ENCODE measurements at places on chromosomes 2 and 18. TPM values are rescaled to one million over a fixed set of nuclear protein-coding genes. Genes with fewer than 3 reads are reported as not detected.

DNA sequence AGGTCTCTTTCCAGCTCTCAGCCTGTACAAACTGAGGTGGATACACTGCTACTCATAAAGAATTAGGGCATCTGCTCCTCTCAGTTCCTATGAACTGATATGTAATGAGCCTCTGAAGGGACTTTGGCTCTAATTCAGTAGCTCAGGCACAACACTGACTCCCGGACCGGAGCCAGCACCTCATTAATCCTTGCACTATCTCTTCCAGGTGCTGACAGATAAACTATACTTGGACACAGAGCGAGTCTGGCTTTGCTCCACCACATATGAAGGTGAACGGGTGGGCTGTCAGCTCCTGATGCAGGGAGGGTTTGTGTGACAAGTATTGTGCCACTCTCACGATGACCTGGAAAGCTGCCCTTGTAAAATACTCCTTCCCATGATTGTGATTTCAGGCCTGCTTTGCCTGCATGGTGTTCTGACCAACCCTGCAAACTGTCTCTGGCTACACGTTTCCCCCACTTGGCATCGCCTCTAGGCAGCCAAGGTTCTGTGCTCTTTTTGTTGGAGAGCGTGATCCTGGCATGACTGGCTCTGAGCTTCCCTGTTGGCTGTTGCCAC lies 111.6 kb upstream of the LMAN1 start:
- DNase-seq, result peak; percentile 12
- no peaks in the 10 kb centered on the region for H3K27me3 ChIP-seq
- H3K4me3 ChIP-seq, result no peak overlapping the region
- no peaks in the 10 kb centered on the region for H3K36me3 ChIP-seq
- H3K27ac ChIP-seq, result no peak overlapping the region
- H3K4me1 ChIP-seq, result no peaks in the 10 kb centered on the region

DNA sequence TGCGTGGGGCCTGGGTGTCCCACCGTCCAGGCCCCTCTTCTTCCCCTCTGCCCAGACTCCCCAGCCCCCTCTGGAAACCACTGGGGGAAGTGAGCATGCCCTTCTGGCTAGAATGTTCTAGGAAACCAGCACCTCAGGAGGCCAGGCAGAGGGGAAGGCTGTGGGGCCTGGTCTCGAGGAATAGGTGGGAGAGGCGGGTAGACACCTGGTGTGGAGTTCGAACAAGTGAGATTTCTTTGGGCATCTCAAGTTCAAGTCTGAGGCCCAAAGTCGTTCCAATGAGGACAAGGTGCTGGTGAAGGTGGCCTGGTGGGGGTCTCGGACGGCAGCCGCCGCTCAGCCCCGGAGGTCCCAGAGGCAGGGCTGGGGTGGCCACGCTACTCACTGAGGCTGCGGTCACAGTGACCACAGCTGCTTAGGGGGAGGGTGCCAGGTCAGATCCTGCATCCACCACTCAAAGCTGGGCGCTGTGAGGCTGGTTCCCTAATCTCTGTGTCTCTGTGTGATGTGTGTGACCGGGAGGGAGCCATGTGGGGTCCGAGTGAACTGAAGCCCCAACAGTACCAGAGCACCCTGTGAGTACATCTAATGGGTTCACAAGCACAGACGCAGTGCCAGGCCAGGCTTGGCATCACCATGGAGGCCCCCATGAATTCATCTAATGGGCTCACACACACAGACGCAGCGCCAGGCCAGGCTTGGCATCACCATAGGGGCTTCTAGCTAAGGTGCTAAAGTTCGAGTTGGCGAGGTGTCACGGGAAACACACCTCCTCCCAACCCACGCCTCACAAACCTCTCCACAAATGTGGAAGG lies 26.5 kb upstream of the PXDN start:
- no peak for DNase-seq
- H3K4me1 ChIP-seq, result no peaks in the 10 kb centered on the region
- no peak overlapping the region for H3K4me3 ChIP-seq
- no peaks in the 10 kb centered on the region for H3K27me3 ChIP-seq

DNA sequence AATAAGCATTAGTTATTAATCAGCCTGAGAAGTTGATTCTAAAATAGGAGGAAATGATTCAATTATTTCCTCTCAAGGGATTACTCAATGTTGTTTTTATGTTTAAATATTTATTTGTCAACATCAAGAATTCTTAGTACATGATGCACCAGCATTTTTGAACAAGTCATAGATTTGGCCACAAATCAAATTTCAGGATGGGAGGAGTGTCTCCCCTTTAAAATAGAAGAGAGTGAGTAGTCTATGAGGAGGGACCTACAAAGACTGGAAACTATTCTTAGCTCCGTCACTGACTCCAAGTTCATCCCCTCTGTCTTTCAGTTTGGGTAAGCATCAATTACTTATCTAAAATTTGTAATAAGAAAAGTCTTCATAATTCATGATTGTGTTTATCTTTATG lies 18.6 kb upstream of the IL18R1 start:
- no peaks in the 10 kb centered on the region for H3K4me1 ChIP-seq
- H3K27me3 ChIP-seq, result no peaks in the 10 kb centered on the region
- H3K36me3 ChIP-seq, result no peaks in the 10 kb centered on the region
- no peak for DNase-seq
- H3K27ac ChIP-seq, result no peak overlapping the region
- H3K4me3 ChIP-seq, result no peak overlapping the region

DNA sequence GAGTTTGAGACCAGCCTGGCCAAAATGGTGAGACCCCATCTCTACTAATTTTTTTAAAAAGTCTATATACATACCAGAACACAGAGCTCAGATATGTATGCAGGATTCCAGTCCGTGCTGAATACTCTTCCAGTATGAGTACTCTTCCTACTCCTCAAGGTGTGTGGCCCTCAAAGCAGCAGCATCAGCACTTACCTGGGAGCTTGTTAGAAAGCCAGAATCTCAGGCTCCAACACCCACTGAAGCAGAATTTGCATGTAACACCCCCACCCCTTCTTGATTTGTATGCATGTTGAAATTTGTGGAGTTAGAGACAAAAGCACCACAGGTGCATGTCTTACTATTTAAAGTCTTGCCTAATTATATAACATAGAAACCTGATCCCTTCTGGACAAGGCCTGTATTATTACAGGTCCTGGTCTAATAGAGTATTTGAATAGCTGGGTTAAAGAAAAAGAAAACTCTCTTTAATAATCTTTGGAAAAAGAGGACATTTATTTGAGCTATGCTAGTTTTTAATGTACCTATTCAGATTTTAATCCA lies 50.3 kb upstream of the NFE2L2 start:
- H3K36me3 ChIP-seq, result no peaks in the 10 kb centered on the region
- H3K27ac ChIP-seq, result no peak overlapping the region
- H3K27me3 ChIP-seq, result no peaks in the 10 kb centered on the region
- no peaks in the 10 kb centered on the region for H3K4me1 ChIP-seq
- H3K4me3 ChIP-seq, result no peak overlapping the region
- DNase-seq, result no peak

- no peaks in the 10 kb centered on the region for H3K4me1 ChIP-seq
- no peak overlapping the region for H3K4me3 ChIP-seq
- H3K36me3 ChIP-seq, result no peaks in the 10 kb centered on the region
These were observed 69.1 kb downstream of the INHBB start for GRCh38 chr2:120415060-120415459.

GRCh38 chr2:169001116-169001815 lies 29.9 kb downstream of the ABCB11 start:
- H3K4me3 ChIP-seq, result no peak overlapping the region
- no peaks in the 10 kb centered on the region for H3K36me3 ChIP-seq
- no peak for DNase-seq
- H3K27me3 ChIP-seq, result no peaks in the 10 kb centered on the region
- H3K27ac ChIP-seq, result no peak overlapping the region

GRCh38 chr2:219182331-219183150 lies 4.5 kb downstream of the RETREG2 start:
- H3K27ac ChIP-seq, result no peak overlapping the region
- no peaks in the 10 kb centered on the region for H3K36me3 ChIP-seq
- no peak overlapping the region for H3K4me3 ChIP-seq
- peaks cover 5% of the 10 kb centered on the region for H3K4me1 ChIP-seq

- peaks cover 10% of the 10 kb centered on the region for H3K4me1 ChIP-seq
- H3K4me3 ChIP-seq, result no peak overlapping the region
- H3K36me3 ChIP-seq, result no peaks in the 10 kb centered on the region
- H3K27ac ChIP-seq, result no peak overlapping the region
These were observed 303.7 kb upstream of the EPAS1 start for GRCh38 chr2:45993476-45993991.

Gene PLCL1
- total RNA-seq, result 6.8 TPM

GRCh38 chr2:183474912-183475695 lies 350.9 kb downstream of the NUP35 start:
- H3K4me3 ChIP-seq, result no peak overlapping the region
- H3K4me1 ChIP-seq, result no peaks in the 10 kb centered on the region
- H3K27me3 ChIP-seq, result no peaks in the 10 kb centered on the region

Gene PSMA8
- total RNA-seq, result not detected

Gene TBR1
- total RNA-seq, result not detected

GRCh38 chr18:71040161-71040560 lies 751.3 kb downstream of the SOCS6 start:
- no peaks in the 10 kb centered on the region for H3K27me3 ChIP-seq
- no peak overlapping the region for H3K4me3 ChIP-seq
- H3K36me3 ChIP-seq, result no peaks in the 10 kb centered on the region
- no peak for DNase-seq
- no peak overlapping the region for H3K27ac ChIP-seq

GRCh38 chr2:88828397-88829137 lies 137.1 kb downstream of the RPIA start:
- H3K4me3 ChIP-seq, result no peak overlapping the region
- no peaks in the 10 kb centered on the region for H3K36me3 ChIP-seq
- H3K27me3 ChIP-seq, result no peaks in the 10 kb centered on the region
- H3K4me1 ChIP-seq, result no peaks in the 10 kb centered on the region
- H3K27ac ChIP-seq, result no peak overlapping the region

DNA sequence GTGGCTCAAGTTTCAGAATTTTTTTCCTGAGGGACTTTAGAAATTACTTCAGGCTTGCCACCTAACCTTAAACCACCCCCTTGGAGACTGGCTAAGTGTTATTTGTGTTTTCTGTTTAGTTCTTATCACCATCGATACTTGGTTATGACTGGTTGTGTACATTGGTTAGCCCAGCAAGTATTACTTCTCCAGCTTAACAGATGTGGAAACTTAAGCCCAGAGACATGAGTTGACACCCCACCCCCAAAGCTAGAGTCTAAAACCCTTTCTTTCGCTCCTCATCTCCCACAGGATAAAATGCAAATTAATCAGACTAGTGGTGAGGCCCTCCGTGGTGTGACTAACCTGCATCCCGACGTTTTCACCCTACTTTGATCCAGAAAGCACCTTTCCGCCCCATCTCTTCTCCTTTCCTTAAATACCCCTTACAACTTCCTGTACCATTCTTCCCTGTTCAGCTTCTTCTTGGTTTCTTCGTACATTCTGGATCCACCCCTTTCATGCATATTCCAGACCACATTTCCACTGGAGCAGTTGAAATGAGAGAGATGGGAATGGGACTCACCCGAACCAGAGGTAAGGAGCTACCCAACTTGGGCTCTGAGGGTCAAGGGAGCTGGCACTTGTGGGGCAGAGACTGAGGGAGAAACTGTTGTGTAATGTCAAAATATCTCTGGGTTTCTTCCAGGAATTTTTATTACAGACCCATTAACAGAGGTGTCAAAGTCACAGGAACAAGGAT lies 819 bp upstream of the MAP3K2 start:
- no peaks in the 10 kb centered on the region for H3K27me3 ChIP-seq
- no peak for DNase-seq
- no peaks in the 10 kb centered on the region for H3K4me1 ChIP-seq

DNA sequence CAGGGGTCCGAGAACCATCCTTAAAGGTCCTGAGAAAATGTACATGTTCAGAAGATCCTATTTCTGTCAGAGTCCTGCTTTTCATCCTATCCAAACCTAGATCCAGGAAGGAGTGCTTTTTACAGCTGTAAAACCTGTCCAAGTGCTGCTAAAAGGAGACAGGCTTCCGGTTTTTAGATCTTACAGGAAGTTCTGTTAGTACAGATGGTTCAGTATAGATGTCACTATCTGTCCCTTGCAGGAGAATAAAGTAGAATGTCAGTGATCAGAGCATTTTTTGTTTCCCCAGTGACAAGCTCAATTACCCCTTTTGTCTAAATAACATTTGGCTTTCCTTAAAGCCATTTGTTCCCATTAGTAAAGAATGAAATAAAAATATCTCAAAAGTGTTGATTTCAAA lies 98.3 kb downstream of the NRP2 start:
- H3K27me3 ChIP-seq, result no peaks in the 10 kb centered on the region
- no peak overlapping the region for H3K4me3 ChIP-seq
- no peak overlapping the region for H3K27ac ChIP-seq
- H3K36me3 ChIP-seq, result no peaks in the 10 kb centered on the region
- no peak for DNase-seq

DNA sequence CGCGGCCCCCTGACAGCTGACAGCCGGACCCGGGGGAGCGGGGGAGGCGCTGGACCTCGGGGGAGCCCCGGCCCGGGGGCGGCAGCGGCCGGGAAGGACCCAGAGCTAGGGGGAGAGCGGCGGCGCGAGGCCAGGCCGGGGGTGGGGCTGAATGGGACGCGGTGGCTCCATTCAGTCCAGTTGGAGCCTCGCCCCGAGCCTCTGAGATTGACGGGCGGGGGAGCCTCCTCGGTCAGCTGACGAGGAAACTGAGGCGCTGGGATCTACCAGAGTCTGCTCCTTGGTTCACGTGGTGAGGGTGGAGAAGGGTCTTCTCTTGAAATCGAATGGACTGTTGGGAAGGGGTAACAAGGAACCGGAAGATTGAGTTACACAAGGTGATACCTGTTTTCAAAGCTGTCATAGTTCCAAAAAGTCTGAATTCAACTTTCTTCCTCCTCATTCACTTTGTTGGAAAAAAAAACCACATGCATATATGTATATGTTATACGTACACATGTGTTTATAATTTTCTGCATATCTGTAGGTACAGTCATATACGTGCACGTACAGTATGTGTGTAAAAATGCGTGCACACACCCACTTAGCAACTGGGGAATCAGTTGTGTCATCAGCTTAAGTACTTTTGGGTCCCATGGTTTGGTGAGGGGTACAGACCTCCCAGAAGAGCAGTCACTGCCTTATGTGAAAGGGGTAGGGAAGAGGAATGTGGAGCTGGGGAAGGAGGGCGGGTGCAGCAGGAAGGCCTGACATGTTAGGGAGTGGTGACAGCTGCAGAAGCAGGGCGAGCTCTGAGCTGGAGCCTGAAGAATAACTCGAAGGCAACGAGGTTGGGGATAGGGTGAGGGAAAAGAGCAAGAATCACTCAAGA lies 628 bp downstream of the PPP1R7 start:
- H3K27me3 ChIP-seq, result no peaks in the 10 kb centered on the region
- peak overlapping the region; percentile 98 for H3K4me3 ChIP-seq
- H3K27ac ChIP-seq, result peak overlapping the region; percentile 76
- no peaks in the 10 kb centered on the region for H3K36me3 ChIP-seq
- H3K4me1 ChIP-seq, result peaks cover 5% of the 10 kb centered on the region
- peak; percentile 37 for DNase-seq

Gene C2orf68
- total RNA-seq, result 16.1 TPM

Gene TNS1
- 238 TPM for total RNA-seq

All from prostate gland (tissue), 2 donors.